IMR-90 (cell line): ENCODE measurements at places on chromosomes 7 and 10. TPM values are rescaled to one million over a fixed set of nuclear protein-coding genes. Genes with fewer than 3 reads are reported as not detected.
A peak's percentile ranks its signal among the peaks of the same experiment; 100 is the strongest.

The ADCYAP1R1 gene
- total RNA-seq = not detected in 2 replicates

GRCh38 chr7:29123626-29124190, 22.6 kb downstream of the CPVL start:
- H3K27me3 ChIP-seq = no peaks in the 10 kb centered on the region
- DNase-seq = no peak
- H3K4me3 ChIP-seq = no peak overlapping the region
- no peaks in the 10 kb centered on the region for H3K4me1 ChIP-seq

The THSD7A gene
- under 0.01 and 0.18 TPM in 2 replicates for total RNA-seq

- no peaks in the 10 kb centered on the region for H3K36me3 ChIP-seq
- H3K27me3 ChIP-seq = peaks cover 4% of the 10 kb centered on the region; the same call in 1 of the 2 replicates
- no peak overlapping the region for H3K27ac ChIP-seq
- DNase-seq = no peak
Observed at GRCh38 chr7:32323712-32324111, 166.5 kb downstream of the LSM5 start.

The UCN3 gene
- not detected in 2 replicates for total RNA-seq

- H3K4me1 ChIP-seq = peaks cover 7% of the 10 kb centered on the region
- no peak overlapping the region for H3K4me3 ChIP-seq
- DNase-seq = peak; percentile 84
- H3K36me3 ChIP-seq = no peaks in the 10 kb centered on the region
Observed at GRCh38 chr10:22693371-22693784, 21.0 kb downstream of the PIP4K2A start.

GRCh38 chr7:138349841-138350700, 110.0 kb upstream of the TRIM24 start:
- no peaks in the 10 kb centered on the region for H3K4me1 ChIP-seq
- H3K27me3 ChIP-seq = no peaks in the 10 kb centered on the region
- DNase-seq = no peak
- no peak overlapping the region for H3K27ac ChIP-seq

The STK32C gene
- 5.0 TPM in 2 replicates for total RNA-seq

GRCh38 chr7:134176037-134176350, 48.9 kb downstream of the LRGUK start:
- no peaks in the 10 kb centered on the region for H3K36me3 ChIP-seq
- H3K4me1 ChIP-seq = no peaks in the 10 kb centered on the region
- no peaks in the 10 kb centered on the region for H3K27me3 ChIP-seq
- no peak for DNase-seq

GRCh38 chr10:74589226-74589673, 237.2 kb upstream of the KAT6B start:
- no peaks in the 10 kb centered on the region for H3K36me3 ChIP-seq
- no peak overlapping the region for H3K4me3 ChIP-seq
- H3K27me3 ChIP-seq = no peaks in the 10 kb centered on the region
- H3K27ac ChIP-seq = no peak overlapping the region
- DNase-seq = peak; percentile 99

The RHOBTB1 gene
- total RNA-seq = 15.2 and 18.9 TPM in 2 replicates
